ENCODE measurements at places on chromosomes 1 and 21. TPM values are rescaled to one million over a fixed set of nuclear protein-coding genes. Genes with fewer than 3 reads are reported as not detected.
A peak's percentile ranks its signal among the peaks of the same experiment; 100 is the strongest.

GRCh38 chr1:224503161-224504118 lies 68.8 kb upstream of the WDR26 start:
- DNase-seq = peak; percentile 99

- DNase-seq = peak; percentile 7
These were observed 17.6 kb upstream of the HUNK start for GRCh38 chr21:31855180-31855579.

DNA sequence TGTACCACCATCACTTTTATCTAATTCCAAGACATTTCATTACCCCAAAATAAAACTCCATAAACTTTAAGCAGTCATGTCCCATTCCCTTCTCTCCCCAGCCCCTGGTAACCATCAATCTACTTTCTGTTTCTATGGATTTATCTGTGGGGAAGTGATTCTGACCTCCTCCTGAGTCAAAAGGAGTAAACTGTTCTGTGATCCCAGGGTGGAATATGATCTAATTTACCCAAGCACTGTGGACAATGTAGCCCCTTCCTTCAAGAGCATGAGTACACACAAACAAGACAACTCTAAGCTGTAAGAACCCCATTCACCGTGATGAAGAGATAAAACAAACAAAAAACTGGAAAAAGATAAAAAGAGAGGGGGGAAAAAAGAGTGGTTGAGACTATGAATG lies 77.9 kb downstream of the PLPP3 start:
- no peak for DNase-seq

- no peak for DNase-seq
These were observed 82.1 kb downstream of the CAMTA1 start for GRCh38 chr1:6867321-6867720.

- no peak for DNase-seq
These were observed 61.2 kb upstream of the ARHGEF16 start for GRCh38 chr1:3393024-3393986.

GRCh38 chr21:38816400-38816977 lies 10.8 kb downstream of the ETS2 start:
- DNase-seq = no peak

DNA sequence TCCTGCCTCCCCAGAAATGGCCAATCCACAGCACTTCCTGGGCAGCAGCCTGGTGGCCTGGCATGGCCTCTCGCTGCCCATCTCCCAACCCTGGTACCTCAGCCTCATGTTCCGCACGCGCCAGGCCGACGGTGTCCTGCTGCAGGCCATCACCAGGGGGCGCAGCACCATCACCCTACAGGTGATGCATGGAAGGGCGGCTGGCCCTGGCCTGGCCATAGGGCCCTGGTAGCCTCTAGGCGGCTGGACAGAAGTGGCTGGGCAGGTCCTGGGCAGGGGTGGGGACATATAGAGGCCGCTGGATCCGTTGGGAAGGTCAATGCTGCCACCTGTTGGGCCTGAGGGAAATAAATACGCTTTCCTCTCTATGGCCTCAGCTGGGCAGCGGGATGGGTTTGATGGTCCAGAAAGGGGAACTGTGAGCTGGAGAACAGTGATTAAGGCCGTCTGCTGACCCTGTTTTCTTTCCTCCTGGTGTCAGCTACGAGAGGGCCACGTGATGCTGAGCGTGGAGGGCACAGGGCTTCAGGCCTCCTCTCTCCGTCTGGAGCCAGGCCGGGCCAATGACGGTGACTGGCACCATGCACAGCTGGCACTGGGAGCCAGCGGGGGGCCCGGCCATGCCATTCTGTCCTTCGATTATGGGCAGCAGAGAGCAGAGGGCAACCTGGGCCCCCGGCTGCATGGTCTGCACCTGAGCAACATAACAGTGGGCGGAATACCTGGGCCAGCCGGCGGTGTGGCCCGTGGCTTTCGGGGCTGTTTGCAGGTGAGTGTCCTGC lies 14.4 kb downstream of the CELSR2 start:
- peak; percentile 89 for DNase-seq

GRCh38 chr1:145751491-145752037 lies 32.3 kb downstream of the CD160 start:
- DNase-seq = peak; percentile 95

DNA sequence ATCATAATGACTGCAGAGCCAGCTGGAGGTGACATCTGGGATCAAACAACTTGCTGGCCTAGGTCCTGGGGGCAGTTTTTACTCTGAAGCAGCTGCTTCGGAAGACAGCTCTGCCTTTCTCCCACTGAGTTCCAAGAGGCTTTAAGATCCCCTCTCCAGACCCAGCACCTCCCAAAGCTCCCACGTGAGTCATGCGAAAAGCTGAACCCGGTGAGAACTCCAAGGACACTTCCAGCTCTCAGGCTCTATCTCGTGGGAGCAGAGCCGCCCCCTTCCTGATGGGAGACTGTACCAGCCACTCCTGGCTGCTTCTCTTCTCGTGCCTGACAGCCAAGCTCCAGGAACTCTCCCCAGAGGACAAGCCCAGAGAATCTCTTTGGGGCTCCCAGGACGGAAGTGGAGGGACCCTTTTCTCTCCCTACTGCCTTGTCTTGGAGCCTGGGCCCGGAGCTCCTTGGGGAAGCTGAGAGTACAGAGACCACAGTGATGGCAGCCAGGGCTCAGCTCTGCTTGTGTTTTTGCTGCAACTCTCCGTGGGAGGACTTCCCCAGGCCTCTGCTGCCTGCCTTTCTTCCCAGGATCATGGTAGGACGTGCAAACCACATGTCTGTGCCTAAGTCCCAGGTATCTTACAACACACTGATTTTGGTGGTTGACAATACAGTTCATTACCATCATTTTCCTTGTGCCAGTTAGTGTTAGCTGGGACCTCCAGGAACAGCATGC lies 40.6 kb downstream of the STUM start:
- no peak for DNase-seq

DNA sequence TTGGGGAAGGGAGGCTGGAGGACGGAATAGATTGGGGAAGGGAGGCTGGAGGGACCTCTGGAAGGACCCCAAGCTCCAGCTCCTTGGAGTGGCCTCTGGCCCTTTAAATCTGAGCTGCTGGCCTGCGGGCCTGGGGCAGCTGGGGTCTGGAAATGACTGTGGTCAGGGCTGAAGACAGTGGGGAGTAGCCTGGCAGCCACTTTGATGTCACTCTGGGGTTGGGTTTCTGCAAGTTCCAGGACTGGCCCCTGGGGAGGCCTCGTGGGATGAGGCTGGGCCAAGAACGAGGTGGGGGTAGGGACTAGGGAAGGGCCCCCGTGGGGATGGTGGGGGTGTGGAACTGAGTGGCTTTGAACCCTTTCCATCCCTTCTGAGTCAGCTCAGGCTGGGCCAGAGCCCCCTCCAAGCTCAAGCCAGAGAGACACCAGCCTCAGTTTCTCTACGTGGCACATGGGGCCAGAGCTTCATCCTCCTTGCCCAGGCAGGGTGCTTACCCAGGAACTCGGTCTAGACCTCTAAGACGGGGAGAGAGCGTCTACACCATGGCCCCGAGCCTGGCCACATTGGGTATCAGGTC lies 59.7 kb downstream of the ALPL start:
- peak; percentile 68 for DNase-seq

DNA sequence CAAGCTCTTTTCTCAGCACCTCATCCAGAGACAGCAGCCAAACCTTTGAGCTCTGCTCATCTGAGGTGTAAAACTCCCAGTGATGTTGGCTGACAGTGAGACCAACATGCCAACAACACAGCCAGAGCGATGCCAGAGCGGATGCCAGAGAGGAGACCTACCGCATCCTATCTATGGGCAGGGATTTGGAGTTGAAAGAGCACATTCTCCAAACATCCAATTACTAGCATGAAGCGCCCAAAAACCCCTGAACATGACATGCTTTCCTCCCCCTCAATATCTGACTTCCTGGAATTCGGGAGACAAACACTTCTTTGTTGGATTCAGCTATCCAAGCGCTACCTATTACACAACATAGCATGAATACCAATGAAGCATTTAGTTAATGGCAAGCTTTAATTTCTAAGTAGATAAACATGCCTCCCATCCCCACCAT lies 23.1 kb upstream of the PAXBP1 start:
- DNase-seq = peak; percentile 25

DNA sequence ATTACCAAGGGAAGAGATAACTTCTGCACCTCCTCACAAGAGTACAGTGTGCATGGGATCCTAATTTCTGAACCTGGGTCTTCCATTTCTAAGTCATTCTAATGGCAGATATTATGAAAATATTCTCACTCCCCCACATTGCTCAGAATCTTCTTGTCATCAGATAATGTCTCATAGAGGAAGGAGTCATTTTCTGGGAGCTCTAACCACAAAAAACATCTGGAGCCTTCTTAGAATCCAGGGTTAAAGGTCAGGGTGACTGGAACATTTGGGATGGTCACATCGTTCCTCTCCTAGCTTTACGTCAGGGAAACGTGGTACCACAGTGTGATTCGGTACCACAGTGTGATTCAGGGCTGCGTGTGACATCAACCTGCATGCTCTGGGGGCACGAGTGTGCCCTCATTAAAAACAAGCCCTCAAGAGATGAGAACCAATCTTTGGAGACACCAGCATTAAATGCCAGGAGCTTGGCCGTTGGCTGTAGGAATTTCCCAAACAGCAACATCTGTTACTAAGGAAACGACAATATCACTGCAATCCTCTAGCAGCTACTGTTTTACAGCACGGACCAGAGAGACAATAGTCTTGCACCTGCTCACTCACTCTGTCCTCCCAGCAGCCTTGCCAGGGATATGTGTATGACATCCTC lies 179.1 kb downstream of the PSMG1 start:
- peak; percentile 74 for DNase-seq

GRCh38 chr1:79920960-79921669 lies 914.6 kb upstream of the ADGRL4 start:
- DNase-seq = no peak

- no peak for DNase-seq
These were observed 41.8 kb upstream of the PWP2 start for GRCh38 chr21:44065428-44065827.

DNA sequence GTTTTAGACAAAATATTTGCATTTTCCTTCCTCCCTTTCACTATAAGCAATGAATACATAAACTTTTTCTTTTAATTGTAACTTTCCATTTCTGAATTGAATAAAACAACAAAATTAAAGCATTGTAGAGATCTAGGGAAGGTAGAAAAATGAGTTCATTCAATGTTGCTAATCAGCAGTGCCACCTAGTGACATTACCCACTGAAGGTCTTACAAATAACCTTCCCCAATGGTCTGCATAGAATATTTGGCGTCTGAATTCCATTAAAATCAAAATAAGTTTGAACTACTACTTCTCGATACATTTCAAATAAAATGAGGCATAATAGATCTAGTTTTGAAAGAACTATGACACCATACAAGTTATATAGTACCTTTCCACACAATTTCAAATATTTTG lies 19.6 kb downstream of the FH start:
- DNase-seq = peak; percentile 36

GRCh38 chr1:197776351-197777105 lies 1.2 kb upstream of the DENND1B start:
- peak; percentile 66 for DNase-seq

Gene CITED4
- total RNA-seq = 0.72 TPM
